A673 (cell line): ENCODE measurements at places on chromosomes 11 and 22. TPM values are rescaled to one million over a fixed set of nuclear protein-coding genes. Genes with fewer than 3 reads are reported as not detected.

Gene FOSL1
- 12.6 and 29.0 TPM in 2 replicates for total RNA-seq

Gene OR52N4
- total RNA-seq = not detected in 2 replicates

GRCh38 chr11:102924851-102925380 is 30.6 kb downstream of the MMP13 start:
- DNase-seq = no peak

GRCh38 chr11:120718171-120718570 is 206.6 kb downstream of the GRIK4 start:
- no peak for DNase-seq

DNA sequence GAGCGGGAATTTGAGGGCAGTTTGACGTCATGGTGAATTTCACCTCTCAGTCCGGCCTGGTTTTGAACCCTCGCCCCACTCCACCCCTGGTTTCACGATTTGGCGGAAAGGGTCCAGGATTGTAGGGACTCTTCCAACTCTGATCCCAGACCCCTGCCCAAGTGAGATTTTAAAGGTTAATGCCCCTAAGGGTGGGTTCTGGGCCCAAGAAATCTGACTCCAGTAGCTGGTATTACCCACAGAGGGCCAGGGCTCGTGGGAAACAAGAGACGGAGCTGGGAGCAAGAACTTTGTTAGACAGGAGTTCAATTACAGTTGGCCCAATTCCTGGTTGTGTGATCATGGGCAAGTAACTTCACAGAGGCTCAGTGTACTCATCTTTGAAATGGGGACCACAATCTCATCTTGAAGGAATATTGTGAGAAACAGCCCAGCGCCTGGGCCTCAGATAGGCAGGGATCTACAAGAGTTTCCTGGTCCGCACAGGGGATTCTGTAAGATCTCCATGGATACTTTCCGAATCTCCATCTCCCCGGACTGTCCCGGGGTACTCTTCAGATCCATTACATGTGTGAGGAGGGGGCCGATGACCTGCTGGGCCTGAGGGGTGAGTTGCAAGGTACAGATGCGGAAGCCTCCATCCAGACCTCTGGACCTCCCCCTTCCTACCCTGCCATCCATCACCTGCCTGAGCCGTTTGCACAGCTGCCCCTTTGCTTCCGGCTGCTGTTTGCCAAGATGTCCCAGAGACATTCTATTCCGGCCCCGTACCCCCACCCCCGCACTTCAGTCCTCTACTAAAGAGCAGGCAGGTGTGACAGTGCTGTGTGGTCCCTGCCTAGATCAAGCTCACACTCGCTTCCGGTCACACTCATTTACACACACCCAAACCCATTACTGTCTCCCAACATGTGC is 687 bp upstream of the CALCA start:
- no peak for DNase-seq

- DNase-seq = peak; percentile 96
Observed at GRCh38 chr11:39365809-39366436, 2093.5 kb downstream of the LRRC4C start.

GRCh38 chr11:31651822-31652221 is 142.3 kb downstream of the ELP4 start:
- no peak for DNase-seq

DNA sequence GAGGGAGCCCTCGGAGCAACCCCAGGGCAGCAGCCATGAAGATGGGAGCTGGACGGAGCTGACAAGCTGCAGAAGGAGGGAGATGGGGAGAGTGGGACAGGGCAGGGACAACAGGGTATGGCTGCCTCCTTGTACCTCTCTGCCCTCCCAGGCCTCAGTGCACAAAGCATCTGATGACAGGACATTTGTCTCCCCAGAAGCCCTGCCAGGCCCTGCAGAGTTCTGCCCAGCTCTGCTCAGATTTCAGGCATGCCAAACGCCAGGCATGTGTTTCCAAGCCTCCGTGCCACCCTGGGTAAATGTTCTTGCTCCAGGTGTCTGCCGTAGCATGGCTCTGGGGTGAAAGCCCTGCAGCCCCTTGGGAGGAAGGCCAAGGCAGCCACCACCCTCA is 1.1 kb upstream of the IFITM10 start:
- DNase-seq = no peak

DNA sequence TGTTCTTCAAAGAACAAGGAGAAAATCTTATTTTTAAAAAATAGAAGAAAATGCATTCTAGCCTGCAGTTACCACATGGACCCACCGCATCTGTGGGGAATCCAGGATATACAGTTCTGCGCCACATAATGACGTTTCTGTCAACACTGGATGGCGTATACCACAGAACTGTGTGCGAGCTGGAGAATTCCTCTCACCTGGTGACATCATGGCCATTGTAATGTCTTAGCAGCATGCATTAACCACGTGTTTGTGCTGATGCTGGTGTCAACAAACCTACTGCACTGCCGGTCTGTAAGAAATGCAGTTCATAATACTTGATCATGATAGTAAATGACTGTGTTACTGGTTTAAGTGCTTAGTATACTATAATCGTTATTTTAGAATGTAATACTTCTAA is 174.7 kb downstream of the TBC1D22A start:
- DNase-seq = no peak

GRCh38 chr11:118301600-118302195 is 2.8 kb upstream of the CD3E start:
- no peak for DNase-seq

- DNase-seq = peak; percentile 15
Observed at GRCh38 chr11:104663190-104664140, 234.8 kb downstream of the CASP12 start.

GRCh38 chr11:10418259-10418949 is 36.7 kb upstream of the AMPD3 start:
- DNase-seq = no peak

DNA sequence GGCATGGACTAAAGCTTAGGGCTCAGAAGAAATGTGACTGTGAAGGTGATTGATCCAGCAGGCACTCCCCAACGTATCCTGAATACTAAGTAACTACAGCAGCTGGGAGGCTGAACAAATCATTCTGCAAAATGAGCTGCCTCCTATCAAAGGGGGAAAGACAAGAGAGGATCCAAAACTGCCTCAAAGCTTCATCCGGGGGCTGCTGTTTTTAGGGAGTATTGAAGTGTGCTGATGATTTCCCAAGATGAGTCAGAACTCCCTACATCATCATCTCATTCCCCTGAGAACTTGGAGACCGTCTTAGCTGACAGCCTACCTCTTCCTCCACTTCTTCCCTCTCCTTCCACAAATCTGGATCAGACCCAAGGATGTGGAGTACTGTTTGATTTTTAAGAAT is 108.4 kb upstream of the GRAMD1B start:
- DNase-seq = no peak

GRCh38 chr11:17968206-17968605 is 44.6 kb downstream of the SERGEF start:
- no peak for DNase-seq

- no peak for DNase-seq
Observed at GRCh38 chr11:134528453-134528852, 116.4 kb upstream of the B3GAT1 start.
